Activated T-cell treated with anti-CD3 and anti-CD28 coated beads, Interleukin-2, amount 50 U/mL, for 4 hours (primary cell): ENCODE measurements at places on chromosomes 11 and 22.
A peak's percentile ranks its signal among the peaks of the same experiment; 100 is the strongest.

- DNase-seq: no peak
These were observed 16.5 kb upstream of the TNRC6B start for GRCh38 chr22:40161194-40161593.

- no peak for DNase-seq
These were observed 3.6 kb downstream of the CDHR5 start for GRCh38 chr11:620935-621814.

- DNase-seq: no peak
These were observed 24.1 kb downstream of the XKR3 start for GRCh38 chr22:16801088-16801487.

GRCh38 chr11:44403587-44404273, 93.8 kb upstream of the ALX4 start:
- no peak for DNase-seq

DNA sequence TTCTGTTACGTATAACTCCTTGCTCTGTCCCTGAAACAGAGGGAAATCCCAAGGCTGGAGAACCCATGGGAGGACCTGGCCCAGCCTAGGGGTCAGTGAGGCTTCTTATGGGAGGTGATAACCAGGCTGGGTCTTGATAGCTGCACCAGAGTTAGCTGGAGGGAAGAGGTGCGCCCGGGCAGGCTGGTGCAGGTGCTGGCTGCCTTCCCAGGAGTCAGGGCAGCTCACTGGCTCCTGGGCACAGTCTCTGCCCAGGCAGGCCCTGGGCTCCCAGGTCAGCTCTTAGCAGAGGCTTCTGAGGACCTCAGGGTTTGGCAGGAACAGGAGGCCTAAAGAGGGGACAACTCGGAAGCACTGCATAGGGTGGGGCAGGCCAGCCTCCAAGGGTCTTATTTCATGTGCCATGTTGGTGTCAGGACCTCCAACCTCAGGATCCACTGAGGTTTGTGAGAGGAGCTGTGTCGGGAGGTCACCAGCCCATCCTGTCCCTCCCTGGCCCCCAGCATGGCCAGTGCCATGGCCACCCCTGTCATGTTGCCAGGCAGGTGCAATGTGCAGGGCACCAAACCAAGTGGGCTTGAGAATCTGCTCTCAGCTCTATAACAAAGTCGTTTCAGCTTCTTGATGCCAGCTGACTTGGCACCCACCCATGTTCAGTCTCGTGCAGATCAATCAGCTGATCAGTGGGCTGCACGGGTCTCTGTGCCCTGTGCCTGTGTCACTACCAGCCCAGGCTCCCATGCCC, 20.5 kb upstream of the CELSR1 start:
- DNase-seq: no peak

- no peak for DNase-seq
These were observed 19.4 kb downstream of the GUCY1A2 start for GRCh38 chr11:106998916-106999188.

DNA sequence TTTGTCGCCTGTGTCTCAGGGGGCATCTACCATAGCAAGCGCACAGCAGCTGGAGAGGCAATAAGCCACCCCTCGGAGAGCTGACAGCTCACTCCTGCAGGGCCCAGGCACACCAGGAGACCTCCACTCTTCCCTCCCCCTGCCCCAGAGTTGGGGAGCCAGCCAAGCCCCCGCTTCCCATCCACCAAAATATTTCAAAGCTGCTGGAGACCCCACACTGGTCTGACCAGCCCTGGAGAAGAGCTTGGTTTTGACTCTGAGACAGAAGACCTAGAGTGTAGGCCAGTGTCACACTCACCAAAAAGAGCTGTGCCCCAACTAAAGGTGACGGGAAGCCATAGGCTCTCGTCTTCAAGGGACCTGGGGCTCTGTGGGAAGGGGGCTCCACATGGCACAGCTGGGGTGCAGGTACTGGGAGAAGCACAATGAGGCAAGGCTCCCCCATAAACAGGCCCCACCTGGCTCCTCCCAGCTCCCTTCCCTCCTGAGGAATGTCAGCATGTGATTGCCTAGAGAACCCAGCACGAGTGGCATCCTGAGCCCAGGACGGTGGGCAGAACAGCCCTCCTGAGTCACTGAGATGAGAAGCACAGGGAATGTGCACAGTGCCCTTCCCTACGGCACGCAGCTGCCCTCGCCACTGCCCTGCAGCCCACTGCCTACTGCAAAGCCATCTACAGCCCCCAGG, 5.8 kb upstream of the GNAZ start:
- DNase-seq: no peak

- no peak for DNase-seq
These were observed 251.9 kb upstream of the FAT3 start for GRCh38 chr11:91972665-91973266.

- DNase-seq: no peak
These were observed 60.0 kb downstream of the OTOG start for GRCh38 chr11:17607083-17607429.

GRCh38 chr11:127061947-127062346, 61.4 kb upstream of the KIRREL3 start:
- no peak for DNase-seq

DNA sequence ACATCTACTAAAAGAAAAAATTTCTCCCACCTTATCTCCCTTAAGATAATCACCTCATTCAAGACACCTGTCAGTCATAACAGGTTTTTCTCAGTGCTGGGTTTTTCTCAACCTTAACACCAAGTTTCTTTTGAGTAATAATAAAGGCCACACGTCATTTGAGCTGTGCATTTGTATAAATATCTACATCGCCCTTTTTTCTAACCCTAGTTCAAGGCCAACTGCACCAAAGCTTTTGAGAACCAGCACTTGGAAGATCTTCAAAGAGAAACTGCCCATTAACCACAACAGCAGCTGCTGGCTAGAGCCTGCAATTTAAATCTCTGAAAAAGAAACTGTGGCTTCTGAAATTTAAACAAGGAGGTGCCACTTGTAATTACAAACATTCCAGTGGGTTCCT, 6.9 kb downstream of the CADM1 start:
- DNase-seq: no peak

- no peak for DNase-seq
These were observed 590 bp downstream of the NNMT start for GRCh38 chr11:114296605-114297372.

- DNase-seq: no peak
These were observed 102.7 kb downstream of the FAR1 start for GRCh38 chr11:13771151-13771550.

GRCh38 chr11:7279676-7280075, 28.0 kb downstream of the SYT9 start:
- no peak for DNase-seq

DNA sequence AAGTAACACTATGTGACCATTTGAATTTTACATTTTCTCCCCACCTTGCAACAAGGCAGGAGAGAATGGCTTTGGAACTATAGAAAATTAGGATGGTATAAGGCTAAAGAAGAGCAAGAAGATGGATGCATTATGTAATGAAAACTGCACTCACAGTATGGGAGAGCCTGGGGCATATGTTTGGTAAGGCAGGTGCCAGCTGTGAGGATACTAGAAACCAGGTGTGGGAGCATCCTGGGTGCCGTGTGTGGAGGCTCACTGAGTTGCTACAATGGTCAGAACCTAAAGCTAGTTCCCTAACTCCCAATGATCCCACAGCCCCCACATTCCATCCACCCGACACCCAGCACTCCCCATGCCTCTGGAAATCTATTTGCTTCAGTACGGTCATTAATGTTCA, 42.9 kb downstream of the UBASH3B start:
- no peak for DNase-seq

DNA sequence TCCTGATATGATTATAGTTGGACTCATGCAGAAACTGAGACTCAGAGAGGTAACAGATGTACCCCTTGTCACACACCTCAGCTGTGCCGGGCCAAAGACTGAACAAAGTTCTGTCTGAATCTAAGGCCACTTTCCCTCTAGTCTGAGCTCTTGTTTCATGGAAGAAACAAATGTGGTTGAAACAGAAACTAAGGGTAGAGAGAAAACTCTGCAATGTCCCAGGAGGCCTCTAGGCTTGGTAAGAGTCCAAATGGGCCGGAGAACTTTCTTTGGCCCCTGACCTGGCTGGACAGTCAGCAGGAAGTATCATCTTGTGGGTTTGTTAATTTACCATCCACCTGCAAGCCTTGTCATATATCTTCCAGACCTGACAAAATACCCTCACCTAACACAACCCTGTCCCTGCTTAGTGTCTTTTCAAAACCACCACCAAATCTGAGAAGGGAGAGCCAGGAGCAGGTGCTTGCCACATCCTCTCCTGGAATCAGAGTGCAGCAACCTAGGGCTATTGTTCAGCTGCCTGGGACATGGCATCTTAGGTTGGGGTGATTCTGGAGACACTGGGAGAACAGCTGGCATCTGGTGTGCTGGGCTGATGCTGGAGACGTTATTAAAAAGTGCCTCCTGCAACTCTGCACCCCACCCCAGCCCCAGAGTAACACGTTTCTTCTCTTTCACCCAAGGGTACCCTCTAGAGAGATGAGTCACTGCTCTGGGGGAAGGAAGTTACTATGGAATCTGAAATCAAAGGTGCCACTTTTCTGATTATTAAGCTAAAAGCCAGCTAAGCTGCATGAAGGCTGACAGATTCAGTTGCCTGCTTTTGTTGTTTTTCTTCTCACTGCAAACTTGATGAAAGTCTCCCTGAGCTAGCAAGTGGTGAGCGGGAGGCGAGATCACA, 126.3 kb upstream of the TIMP3 start:
- DNase-seq: no peak

DNA sequence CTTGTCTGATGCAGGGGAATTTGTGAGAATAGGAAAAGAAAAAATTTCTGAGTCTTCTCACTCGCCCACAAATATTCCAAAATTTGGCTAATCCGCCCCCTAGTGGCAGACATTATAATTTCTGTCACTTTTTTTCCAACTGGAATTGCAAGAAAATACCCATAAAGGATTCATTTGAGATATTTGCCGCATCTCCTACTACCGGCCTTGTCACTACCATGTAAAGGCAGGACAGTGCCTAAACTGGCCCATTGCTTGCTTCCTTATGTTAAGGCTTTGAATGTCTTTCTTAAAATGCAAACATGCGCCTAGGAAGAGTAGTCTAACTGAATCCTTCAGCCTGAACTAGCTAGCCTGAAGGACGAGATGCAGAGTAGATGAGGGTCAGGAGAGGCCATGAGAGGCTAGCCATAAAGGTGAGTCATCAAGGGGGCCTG, 9.3 kb upstream of the CEP295 start:
- peak; percentile 10 for DNase-seq

- no peak for DNase-seq
These were observed 680.9 kb upstream of the ANO5 start for GRCh38 chr11:21511835-21512440.

- DNase-seq: no peak
These were observed 82.3 kb downstream of the TRIM29 start for GRCh38 chr11:120055646-120056045.

- DNase-seq: no peak
These were observed 563 bp downstream of the MDK start for GRCh38 chr11:46381819-46382645.

DNA sequence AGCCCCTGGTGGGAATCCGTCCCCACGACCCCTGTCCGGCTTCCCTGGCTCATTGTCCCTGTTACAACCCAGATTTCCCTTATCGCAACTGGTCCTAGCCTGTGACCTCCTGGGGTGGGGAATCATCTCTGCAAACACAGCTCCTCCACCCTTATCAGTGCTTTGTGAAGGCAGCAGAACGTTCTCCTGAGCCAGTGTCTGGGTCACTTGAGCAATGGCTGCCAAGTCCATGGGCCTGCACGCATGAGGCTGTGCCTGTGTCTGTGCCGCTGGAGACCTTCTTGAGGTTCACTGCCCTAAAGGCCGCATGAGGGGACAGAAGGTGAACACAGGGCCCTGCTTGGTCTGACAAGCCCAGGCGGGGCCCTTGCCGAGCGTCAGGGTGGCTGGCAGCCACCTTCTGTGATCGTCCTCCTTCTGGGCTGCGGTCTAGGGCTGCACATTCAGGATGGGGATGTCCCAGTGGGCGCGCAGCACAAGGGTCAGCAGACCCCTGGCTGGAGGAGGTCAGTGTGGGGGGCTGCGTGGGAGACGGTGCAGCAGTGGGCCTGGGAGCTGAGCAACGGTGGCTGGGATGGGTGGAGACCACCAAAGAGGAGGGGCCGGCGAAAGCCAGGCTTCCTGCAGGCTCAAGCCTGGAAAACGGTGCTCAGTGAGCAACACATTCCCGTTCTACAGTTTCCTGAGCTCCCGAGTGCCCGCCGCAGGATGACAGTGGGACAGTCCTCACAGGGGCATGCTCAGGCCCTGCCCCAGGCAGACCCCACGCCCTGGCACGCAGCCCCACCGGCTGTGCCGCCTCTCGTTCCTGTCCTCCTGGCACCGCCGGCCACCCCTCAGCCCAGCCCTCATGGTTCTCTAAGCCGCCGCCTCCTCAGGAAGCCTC, 74.1 kb downstream of the CDKN1C start:
- DNase-seq: no peak

DNA sequence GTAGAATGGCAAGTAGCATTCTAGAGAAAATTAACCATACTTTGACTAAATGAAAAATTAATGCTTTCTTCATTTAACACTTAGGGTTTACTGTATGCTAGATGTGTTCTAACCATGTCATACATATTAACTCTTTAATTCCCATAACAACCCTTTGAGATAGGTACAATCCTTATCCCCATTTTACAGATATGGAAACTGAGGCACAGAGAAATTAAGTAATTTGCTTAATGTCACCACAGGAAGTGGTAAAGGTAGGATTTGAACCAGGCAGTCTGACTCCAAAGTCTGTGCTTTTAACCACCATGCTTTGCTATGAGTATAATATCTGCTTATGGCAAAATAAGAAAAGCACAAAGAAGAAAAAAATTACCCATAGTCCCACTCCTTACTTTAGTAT, 59.5 kb downstream of the LIF start:
- no peak for DNase-seq

- DNase-seq: no peak
These were observed 8.0 kb downstream of the TOLLIP start for GRCh38 chr11:1301220-1302000.

- DNase-seq: no peak
These were observed 92.9 kb downstream of the SLC17A6 start for GRCh38 chr11:22431106-22431505.

DNA sequence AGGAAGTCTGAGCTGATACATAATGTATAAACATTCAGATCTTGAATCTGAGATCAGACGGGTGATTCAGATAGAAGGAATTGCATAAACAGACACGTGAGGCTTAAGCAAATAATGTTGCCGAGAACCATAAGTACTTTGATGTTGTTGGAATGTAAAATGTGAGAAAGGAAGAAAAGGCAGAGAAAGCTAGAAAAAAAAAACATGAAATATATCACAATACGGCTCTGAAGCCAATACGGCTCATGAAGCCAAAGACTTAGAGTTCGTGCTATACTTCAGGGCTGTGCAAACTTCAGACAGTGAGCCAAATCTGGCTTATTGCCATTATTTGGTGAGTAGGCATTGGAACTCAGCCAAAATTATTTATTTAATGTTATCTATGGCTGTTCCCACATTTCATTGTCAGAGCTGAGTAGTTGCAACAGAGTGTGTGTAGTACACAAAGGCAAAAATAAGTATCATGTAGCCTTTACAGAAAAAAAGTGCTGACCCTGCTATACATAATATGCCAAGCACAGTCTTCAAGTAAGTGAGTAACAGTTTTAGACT, 673.3 kb downstream of the CNTN5 start:
- no peak for DNase-seq

- DNase-seq: no peak
These were observed 393.8 kb downstream of the AASDHPPT start for GRCh38 chr11:106471276-106471675.
